Cortex of kidney (tissue), 1 donor: ENCODE measurements at places on chromosomes 16 and 17.

- no peak for DNase-seq
Measured at GRCh38 chr16:69903865-69904415, 47.2 kb upstream of the CLEC18A start.

GRCh38 chr16:79001156-79001967 lies 599.2 kb downstream of the MAF start:
- no peak for DNase-seq

- no peak for DNase-seq
Measured at GRCh38 chr17:28112181-28112580, 69.7 kb downstream of the NLK start.

GRCh38 chr16:52578007-52578828 lies 31.3 kb upstream of the TOX3 start:
- DNase-seq: no peak

GRCh38 chr17:58537266-58537665 lies 22.8 kb upstream of the MTMR4 start:
- DNase-seq: no peak

DNA sequence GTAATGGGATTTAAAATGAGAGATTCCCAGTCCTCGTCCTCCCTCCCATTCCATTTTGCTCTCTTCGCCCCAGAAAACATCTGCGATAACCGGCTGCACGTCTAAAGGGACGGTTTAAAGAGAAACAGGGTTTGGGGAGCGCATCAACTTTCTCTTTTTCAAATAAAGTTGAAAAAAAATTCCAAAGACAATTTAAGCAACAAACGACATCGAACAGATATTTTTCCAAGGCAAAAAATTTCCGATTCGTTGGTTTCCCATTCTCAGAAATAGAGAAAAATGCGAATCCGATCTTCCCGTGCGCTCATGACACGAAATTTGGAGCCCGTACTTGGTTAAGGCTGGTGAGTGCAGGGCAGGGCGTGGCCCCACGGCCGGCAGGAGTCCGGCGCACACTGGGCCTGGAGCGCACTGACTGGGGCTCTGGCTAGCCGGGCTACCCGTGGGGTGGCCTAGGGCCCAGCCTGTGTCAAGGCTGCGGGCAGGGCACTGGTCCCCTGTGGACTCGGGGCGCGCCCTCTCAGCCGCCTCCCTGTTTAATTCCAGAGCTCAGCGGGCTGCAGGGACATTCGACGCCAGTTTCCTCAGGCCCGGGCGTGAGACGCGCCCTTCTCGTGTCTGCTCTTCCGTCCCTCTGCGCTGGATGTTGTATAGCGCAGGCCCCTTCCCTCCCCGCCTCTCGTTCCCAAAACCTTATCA lies 17.9 kb upstream of the ZFHX3 start:
- no peak for DNase-seq

DNA sequence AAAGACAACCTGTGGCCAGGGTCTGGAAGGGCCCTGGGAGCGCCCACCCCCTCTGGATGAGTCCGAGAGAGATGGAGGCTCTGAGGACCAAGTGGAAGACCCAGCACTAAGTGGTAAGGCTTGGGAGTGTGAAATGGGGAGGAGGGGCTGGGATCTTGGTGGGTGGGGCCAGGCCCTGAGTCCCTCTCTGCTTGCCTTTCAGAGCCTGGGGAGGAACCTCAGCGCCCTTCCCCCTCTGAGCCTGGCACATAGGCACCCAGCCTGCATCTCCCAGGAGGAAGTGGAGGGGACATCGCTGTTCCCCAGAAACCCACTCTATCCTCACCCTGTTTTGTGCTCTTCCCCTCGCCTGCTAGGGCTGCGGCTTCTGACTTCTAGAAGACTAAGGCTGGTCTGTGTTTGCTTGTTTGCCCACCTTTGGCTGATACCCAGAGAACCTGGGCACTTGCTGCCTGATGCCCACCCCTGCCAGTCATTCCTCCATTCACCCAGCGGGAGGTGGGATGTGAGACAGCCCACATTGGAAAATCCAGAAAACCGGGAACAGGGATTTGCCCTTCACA lies 1.2 kb upstream of the STARD3 start:
- no peak for DNase-seq

DNA sequence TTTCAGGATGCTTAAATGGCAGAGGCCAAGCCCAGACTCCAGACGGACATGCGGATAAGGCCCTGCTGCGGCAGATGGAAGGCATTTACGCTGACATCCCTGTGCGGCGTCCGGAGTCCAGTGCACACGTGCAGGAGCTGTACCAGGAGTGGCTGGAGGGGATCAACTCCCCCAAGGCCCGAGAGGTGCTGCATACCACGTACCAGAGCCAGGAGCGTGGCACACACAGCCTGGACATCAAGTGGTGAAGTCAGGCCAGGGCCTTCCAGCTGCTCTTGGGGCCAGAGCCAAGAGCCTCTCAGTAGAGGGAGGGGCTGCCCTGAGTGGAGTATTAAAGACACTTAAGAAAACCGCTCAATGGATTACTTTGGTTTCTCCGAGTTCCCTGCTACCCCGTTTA lies 29.4 kb downstream of the NARF start:
- no peak for DNase-seq

GRCh38 chr16:1131378-1131994 lies 21.4 kb upstream of the CACNA1H start:
- DNase-seq: no peak

GRCh38 chr17:20207262-20207985 lies 198.3 kb downstream of the SPECC1 start:
- no peak for DNase-seq

- no peak for DNase-seq
Measured at GRCh38 chr16:78209951-78210661, 110.7 kb downstream of the WWOX start.

- DNase-seq: no peak
Measured at GRCh38 chr17:78970834-78971755, 8.6 kb downstream of the LGALS3BP start.

DNA sequence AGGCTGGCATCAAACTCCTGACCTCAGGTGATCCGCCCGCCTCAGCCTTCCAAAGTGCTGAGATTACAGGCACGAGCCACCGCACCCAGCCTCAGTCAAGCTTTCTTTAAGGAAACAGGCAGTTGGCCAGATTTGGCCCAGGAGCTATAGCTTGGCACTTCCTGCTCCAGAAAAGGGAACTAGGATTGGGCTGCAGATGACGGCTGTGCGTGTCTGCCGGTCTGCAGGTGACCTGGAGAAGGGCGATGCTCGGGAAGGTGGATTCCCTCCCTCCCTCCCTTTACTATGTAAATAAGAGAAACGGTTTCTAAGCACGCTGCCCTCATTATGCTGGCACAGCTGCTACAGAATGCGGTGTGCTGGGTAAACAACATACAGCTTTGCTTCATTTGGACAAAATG lies 215.9 kb downstream of the RPTOR start:
- DNase-seq: no peak

DNA sequence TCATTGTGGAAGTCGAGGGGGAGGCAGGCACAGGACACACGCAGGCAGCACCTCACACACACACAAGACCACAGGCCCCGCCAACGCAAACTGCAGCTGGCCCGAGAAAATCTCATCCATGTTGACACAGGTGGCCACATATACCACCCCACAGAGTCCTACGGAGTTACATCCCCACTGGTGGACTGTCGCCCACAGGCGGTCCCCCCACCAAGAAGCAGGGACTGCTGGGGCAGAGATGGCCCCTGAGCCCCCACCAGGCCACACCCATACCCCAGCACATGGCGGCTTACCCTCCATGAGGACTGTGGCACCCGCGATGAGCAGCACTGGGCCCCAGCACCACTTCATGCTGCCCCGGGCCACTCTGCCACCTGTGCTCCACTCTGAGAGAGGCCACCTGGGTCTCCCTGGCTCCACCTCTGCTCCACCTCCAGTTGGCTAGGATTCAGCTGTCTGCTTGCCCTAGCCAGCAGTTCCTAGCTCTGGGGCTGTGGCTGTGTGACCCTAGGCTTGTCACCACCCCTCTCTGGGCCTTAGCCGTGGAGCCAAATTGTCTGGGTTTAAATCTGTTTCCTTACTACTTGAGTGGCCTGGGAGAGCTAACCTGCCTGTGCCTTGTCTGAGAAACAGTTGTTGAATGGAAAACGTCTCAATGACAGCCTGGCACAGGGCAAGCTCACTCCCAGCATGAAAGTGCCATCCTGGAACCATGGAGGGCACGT lies at the start of gene PRSS53:
PRSS53 (minus strand) TSS at position 485 of the 725 bp plus-strand sequence; CDS start at position 351, 134 bp downstream.
- no peak for DNase-seq

GRCh38 chr17:8105957-8106398 lies 12.3 kb downstream of the ALOXE3 start:
- DNase-seq: no peak

DNA sequence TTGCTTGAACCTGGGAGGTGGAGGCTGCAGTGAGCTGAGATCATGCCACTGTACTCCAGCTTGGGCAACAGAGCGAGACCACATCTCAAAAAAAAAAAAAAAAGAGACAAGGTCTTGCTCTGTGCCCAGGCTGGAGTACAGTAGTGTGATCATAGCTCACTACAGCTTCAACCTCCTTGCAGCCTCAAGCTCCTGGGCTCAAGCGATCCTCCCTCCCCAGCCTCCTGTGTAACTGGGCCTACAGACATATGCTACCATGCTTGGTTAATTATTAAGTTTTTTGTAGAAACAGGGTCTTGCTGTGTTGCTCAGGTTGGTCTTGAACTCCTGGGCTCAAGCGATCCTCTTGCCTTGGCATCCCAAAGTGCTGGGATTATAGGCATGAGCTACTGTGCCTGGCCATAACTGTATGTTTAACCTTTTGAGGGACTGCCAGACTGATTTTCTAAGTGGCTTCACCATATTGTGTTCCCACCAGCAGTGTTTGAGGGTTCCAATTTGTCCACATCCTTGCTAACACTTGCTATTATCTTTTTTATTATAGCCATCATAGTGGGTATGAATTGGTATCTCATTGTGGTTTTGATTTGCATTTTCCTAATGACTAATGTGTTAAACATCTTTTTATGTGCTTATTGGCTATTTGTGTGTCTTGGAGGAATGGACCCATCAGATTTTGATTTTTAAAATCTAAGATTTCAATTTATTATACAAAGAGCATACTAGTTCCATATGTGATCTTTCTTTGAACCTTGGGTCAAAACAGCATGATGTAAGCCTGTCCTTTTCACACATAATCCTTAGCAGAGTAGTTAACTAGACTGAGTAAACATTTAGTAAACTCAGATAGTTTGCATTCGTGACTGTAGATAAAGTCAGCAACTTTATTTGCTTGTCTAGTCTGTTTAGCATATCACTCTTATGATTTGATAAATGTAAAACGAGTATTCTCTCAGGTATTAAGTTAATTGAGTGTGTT lies 38.1 kb upstream of the KPNB1 start:
- DNase-seq: no peak

GRCh38 chr17:44223541-44224071 lies 4.1 kb upstream of the UBTF start:
- no peak for DNase-seq

GRCh38 chr16:22721511-22722100 lies 92.4 kb upstream of the HS3ST2 start:
- DNase-seq: no peak

- no peak for DNase-seq
Measured at GRCh38 chr17:29567304-29567553, 392 bp upstream of the ABHD15 start.

DNA sequence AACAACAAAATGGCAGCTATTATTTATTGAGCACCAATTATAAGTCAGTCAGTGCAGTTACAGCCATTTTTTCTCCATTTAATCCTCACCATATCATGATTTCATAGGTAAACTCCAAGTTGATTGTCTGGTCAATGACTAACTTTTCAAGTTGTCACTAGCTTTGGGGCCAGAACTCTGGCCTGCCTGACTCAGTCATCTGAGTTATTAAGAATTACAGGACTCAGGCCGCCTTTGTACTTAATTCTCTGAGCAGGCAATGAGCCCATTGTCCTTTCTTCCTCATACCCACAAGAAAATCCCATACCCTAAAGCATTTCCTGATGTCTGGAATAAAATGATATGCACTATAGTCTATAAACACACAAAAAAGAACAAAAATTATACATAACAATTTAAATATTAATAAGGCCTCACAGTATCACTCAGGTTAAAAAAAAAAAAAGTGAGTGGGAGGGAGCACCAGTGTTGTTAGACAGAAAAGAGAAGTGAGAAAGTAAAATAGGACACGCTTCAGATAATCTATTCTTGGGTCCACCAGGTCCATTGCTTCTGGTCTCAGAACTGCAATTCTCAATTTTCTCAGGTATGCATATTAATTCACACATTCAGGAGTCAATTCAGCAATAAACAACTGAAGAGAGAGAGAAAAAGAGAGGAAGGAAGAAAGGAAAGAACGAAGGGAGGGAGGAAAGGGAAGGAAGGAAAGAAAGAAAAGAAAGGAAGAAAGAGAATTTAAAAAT lies 70.2 kb downstream of the SPAG9 start:
- DNase-seq: no peak
